ENCODE measurements at places on chromosomes 13 and 19. TPM values are rescaled to one million over a fixed set of nuclear protein-coding genes. Genes with fewer than 3 reads are reported as not detected.

- no peak for DNase-seq
Observed at GRCh38 chr19:11096210-11096841, 7.1 kb downstream of the LDLR start.

TMC4 gene
- 14.7 TPM for total RNA-seq

DNA sequence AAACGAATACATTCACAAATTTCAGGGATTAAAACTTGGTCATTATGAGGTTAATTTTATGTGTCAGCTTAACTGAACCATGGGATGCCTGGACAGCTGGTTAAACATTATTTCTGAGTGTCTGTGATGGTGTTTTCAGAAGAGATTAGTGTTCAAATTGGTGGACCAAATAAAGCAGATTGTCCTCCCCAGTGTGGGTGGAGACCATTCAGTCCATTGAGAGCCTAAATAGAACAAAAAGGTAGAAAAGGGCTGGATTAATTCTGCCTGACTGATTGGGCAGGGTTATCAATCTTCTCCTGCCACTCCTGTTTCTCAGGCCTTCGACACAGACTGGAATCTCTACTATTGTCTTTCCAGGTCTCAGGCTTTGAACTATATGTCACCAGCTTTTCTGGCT lies 203.8 kb upstream of the SLITRK6 start:
- no peak for DNase-seq

NFIX gene
- total RNA-seq = 0.44 TPM
